ENCODE measurements at places on chromosomes 6 and 20.

DNA sequence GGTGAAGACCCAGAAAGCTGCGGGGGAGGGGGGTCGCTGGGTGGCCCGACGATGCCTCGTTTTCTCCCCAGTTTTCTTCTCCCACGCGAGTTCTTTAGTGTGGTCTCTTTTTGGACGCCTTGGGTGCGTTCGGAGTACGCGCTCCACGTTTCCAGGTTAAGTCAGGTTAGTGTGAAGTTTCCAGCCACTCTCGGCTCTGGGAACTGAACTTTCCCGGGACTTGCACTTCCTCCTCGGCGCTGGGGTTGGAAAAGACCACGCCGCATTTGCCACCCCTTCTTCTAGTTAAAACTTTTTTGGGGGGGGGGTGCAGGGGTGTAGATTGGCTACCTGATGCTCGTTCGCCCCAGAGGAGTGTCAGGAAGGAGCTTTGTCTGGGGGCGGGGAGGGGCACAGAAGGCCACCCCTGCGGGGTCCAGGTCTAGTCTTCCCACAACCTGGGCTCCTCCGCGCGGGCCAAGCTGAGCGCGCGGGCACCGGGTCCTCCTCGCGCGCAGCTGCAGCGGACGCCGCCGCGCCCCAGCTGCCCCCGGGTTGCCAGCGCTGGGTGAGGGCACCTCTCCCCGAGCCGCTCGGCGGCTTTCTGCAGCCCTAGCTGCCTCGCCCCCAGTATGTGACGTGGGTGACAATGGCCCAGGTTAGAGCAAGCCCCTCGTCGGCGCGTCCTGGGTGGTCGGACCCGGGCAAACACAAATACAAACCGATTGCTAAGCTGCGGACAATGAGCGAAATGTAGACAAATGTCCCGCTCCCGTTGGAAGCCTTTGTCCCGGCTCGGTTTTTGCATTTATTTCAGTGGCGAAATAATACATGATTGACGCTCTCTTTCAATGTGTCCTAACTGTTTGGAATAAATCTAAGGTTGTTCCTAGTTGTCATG is 1.7 kb upstream of the NKX2-2 start:
- H3K4me1 ChIP-seq: no peaks in the 10 kb centered on the region
- no peak overlapping the region for H3K27ac ChIP-seq

DNA sequence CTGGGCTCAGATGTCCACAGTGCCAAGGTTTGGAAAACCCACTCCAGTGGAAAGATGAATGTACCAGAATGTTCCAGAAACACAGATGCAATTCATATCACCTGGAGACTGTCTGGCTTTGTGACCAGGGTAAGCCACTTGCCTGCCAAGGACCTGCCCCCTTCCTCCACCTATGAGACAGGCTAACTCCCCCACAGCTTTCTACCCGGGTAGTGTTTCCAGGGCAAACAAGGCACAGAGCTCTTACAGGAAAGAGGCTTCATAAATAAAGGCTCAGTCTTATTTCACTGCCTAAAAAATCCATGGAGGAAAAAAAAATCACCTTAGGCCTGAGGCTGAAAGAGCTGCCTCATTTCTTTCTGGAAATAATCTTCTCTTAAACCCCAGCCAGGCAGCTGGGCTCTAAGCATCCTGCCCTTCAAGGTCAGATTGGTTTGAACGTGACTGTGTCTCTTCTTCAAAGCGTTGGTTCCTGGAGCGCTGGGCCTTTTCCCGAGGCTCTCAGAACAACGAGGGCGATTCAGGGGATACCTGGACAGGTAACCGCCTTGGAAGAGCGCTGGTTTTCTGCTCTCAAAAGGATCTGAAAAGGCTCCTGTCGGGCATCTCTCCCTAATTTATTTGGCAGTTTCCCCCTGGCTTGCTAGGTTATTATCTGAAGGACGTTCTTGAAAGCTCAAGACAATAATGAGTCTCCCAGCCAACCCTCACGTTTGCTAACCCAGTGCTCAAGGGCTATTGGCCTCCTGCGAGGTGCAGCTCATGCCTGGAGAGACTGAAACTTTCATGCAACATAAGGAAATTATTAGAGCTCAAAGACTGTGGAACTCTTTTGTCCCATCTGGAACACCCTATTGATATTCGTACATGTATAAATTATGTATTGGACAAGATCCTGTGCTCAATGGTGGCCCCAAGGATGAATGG is 199.2 kb upstream of the PMEPA1 start:
- no peaks in the 10 kb centered on the region for H3K36me3 ChIP-seq
- H3K4me1 ChIP-seq: peaks cover 16% of the 10 kb centered on the region
- DNase-seq: no peak
- H3K27me3 ChIP-seq: no peaks in the 10 kb centered on the region

DNA sequence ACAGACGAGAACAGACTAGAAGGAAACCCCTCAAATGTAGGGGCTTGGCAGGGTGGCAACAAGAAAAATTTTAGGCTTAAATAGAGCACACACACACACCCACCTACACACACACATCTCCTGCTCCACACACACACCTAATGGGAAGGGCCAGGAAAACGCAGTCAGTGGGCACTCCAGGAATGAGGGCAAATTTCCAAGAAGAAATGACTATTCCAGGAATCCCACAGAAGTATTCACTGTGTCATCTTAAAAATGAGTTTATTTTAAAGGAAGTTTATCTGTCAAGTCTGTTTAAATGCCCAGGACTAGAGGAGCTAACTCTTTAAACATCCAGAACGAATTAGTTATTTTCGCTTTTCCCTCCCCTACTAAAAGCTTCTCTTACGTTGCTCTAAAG is 13.0 kb downstream of the ALDH8A1 start:
- no peak overlapping the region for H3K4me3 ChIP-seq
- DNase-seq: no peak
- peaks cover 22% of the 10 kb centered on the region for H3K4me1 ChIP-seq
- peak overlapping the region; percentile 70 for H3K27ac ChIP-seq
- no peaks in the 10 kb centered on the region for H3K36me3 ChIP-seq
- H3K27me3 ChIP-seq: no peaks in the 10 kb centered on the region

DNA sequence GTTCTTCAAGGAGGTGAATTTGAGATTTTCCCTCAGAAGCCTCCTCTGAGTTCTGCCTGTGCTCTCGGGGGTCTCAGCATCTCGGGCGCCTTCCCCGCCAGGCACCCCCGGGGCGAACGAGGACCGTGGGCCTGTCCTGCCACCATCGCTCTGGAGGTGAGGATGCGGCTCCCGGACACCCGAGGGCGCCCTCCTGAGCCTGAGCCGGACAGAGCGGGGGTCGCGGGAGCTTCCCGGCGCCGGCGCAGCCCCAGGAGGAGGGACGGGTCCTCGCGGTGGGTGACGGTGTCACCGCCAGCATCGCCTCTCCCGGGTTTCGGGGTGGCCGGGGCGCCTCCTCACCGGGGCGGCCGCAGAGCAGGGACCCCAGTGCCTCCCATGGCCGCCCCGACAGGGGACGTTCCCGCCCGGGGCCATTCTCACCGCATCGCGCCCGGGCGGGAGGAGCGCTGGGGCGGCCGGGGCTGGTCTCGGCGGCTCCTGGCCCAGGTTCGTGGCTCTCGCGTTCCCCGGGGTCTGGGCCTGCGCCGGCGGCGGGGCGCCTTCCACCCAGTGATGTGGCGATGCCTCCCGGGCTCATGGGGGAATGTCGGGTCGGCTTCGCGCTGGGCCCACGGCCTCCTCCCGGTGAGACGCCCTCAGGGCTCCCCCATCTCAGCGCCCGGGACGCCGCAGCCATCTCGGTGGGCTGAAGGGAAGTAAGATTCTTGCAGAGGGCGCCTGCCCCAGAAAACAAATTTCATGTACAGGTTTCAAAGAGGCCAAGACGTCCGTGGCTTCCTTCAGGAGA is 210.5 kb downstream of the ERMARD start:
- 0 out of 2 replicates have a peak, but pooled peaks cover 2% of the 10 kb centered on the region for H3K27me3 ChIP-seq
- no peak for DNase-seq
- no peaks in the 10 kb centered on the region for H3K4me1 ChIP-seq
- H3K27ac ChIP-seq: no peak overlapping the region
- no peaks in the 10 kb centered on the region for H3K36me3 ChIP-seq

- peaks cover 20% of the 10 kb centered on the region for H3K4me1 ChIP-seq
- H3K27me3 ChIP-seq: no peaks in the 10 kb centered on the region
- H3K36me3 ChIP-seq: no peaks in the 10 kb centered on the region
- DNase-seq: peak; percentile 67
- no peak overlapping the region for H3K27ac ChIP-seq
These were observed 17.2 kb downstream of the UNC5CL start for GRCh38 chr6:41021832-41022231.

DNA sequence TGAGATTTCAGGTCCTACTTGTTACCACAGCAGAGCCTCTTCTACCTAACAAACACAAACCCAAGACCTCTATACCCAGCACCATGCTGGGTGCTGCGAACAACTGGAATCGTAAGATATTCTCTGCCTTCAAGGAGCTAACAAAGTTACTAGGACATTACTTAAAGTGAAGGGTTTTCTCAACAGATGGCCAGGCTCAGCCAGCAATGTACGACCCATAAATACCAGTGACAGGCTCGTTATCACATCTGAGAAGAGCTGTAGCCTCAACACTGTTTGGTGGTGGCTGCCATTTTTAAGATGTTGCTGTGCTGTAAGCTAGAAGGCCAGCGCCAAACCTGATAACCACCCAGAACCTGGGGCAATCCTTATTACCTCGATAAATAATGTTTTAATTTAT is 406.5 kb downstream of the KIF16B start:
- H3K36me3 ChIP-seq: no peaks in the 10 kb centered on the region
- no peaks in the 10 kb centered on the region for H3K4me1 ChIP-seq
- no peak overlapping the region for H3K4me3 ChIP-seq

- no peaks in the 10 kb centered on the region for H3K4me1 ChIP-seq
- peak; percentile 62 for DNase-seq
- no peak overlapping the region for H3K27ac ChIP-seq
- H3K36me3 ChIP-seq: no peaks in the 10 kb centered on the region
These were observed 79.0 kb downstream of the NRSN1 start for GRCh38 chr6:24205020-24205492.

DNA sequence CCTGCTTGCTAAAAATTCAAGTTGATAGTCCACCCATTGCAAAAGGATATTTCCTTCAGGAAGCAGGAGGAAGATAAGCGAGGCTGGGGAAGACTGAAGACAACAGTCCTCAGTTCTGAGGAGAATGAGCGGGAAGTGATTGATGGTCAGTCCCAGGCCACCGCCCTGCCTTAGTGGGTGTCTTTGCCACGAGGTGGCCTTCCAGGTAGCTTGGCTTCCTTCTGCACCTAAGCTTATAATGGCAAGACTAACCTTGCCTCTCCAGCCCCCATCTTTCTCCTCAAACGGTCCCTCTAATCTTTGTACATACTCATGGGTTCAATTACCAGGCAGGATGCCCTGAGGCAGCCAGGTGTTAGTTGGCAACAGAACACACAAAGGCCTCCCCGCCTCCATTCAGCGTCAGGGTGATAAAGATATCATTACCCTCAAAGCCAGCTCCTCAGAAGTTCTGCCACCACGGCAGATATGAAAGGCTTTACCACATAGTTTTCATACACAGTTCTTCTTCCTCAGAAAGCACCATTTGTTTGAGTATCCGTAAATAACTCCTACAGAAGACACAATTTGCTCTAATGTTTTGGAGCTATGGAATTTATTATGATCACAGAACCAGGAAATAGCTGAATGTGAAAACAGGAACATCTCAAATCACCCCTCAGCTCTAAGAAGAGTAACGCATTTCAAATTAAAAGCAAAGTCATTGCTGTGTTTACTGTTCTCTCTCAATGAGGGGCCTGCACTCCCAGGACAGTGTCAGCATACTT is 249.4 kb downstream of the ATXN1 start:
- DNase-seq: no peak
- no peaks in the 10 kb centered on the region for H3K27me3 ChIP-seq
- no peak overlapping the region for H3K4me3 ChIP-seq
- no peak overlapping the region for H3K27ac ChIP-seq

- H3K36me3 ChIP-seq: no peaks in the 10 kb centered on the region
- H3K4me3 ChIP-seq: no peak overlapping the region
- no peaks in the 10 kb centered on the region for H3K27me3 ChIP-seq
- H3K27ac ChIP-seq: peak overlapping the region; percentile 81
- no peak for DNase-seq
These were observed 151.7 kb downstream of the THBS2 start for GRCh38 chr6:169101981-169102380.

DNA sequence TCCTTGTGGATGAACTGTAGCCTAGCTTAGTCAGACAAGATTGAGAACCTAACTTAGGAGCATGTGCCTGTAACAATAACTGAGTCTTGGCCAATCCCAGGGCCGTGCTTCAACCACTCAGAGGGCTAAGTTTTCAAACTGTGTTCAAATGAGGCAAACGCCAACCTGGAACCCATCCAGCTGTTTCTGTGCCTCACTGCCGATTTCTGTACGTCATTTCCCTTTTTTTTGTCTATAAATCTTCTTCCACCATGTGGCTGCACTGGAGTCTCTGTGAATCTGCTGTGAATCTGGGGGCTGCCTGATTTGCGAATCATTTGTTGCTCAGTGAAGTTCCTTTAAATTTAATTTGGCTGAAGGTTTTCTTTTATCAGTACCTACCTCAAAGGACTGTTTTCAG is 115.0 kb upstream of the CHD6 start:
- H3K36me3 ChIP-seq: no peaks in the 10 kb centered on the region
- no peaks in the 10 kb centered on the region for H3K4me1 ChIP-seq
- no peaks in the 10 kb centered on the region for H3K27me3 ChIP-seq
- no peak overlapping the region for H3K4me3 ChIP-seq
- no peak overlapping the region for H3K27ac ChIP-seq
- no peak for DNase-seq

DNA sequence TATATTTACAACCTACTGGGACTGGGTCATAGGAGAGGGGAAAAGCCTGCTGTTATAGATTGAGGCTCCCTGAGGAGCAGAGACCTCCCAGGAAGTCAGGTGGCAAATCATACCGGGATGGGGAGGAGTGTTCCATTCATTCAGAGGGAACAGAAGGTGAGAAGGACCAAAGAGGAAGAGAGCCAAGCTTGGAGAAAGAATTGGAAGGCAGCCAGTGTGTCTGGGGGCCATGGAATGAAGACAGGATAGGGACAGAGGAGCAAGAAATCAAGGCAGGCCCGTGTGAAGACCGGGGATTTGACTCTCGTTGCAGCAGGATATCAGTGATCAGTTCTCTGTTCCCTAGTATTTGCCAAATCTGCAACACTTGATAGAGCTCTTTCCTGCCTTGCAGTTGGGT is 5.7 kb upstream of the ZNF217 start:
- no peak overlapping the region for H3K27ac ChIP-seq
- no peak overlapping the region for H3K4me3 ChIP-seq
- no peaks in the 10 kb centered on the region for H3K27me3 ChIP-seq
- no peak for DNase-seq

DNA sequence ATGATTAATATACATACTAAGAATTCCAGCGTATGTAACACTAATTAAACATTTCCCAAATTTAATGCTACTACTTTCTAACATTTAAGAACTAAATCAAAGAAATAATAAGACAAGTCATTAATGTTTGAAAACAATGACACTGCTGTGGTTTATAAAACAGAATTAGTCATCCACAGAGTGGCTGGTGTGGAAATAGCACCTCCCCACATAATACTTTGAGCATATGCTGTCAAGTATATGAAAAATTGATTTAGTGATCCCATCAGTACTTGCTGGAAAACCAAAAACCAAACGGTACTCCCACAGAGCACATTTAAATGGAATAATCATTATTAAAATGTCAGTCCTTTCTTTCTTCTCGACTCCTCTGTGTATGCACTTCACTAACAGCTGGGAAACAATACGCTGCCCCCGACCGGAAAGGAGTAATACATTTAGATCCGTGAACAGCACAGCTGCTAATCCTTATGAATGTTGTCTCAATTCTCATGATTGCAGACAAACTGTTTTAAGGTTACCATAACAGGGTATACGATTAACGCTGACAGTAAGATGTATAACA is 78.4 kb downstream of the PREP start:
- H3K27me3 ChIP-seq: no peaks in the 10 kb centered on the region
- H3K4me3 ChIP-seq: no peak overlapping the region
- peak; percentile 77 for DNase-seq
- peak overlapping the region; percentile 95 for H3K27ac ChIP-seq
- H3K36me3 ChIP-seq: peaks cover 17% of the 10 kb centered on the region

GRCh38 chr20:6213311-6213710 is 90.5 kb upstream of the FERMT1 start:
- H3K36me3 ChIP-seq: no peaks in the 10 kb centered on the region
- no peaks in the 10 kb centered on the region for H3K4me1 ChIP-seq
- H3K27me3 ChIP-seq: no peaks in the 10 kb centered on the region
- H3K27ac ChIP-seq: no peak overlapping the region
- DNase-seq: no peak

Data from SJCRH30 (cell line).